ENCODE measurements at places on chromosomes 12 and 14.

- no peak for DNase-seq
Measured at GRCh38 chr12:68868043-68868790, 60.2 kb downstream of the MDM2 start.

DNA sequence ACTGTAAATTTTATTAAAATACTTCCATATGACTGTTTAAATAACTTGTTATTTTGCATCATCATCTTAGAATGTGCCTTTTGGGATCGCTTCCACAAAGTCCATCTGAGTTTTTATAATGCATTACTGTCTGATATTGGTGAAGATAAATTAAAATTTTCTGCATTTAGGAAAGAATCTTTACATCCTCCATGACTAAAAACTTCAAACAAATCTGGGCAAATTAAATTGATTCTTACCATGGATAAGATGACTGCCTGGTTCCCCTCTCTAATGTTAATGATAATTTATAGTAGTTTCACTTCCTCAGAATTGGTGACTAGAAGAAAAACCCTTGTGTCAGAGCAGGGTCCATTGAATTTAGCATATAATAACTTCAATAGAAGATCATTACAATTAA lies 94.7 kb upstream of the SLC38A4 start:
- peak; percentile 11 for DNase-seq

GRCh38 chr12:24821691-24822090 lies 127.2 kb downstream of the BCAT1 start:
- DNase-seq: no peak

- DNase-seq: peak; percentile 49
Measured at GRCh38 chr12:57844709-57845477, 1.6 kb downstream of the CTDSP2 start.

DNA sequence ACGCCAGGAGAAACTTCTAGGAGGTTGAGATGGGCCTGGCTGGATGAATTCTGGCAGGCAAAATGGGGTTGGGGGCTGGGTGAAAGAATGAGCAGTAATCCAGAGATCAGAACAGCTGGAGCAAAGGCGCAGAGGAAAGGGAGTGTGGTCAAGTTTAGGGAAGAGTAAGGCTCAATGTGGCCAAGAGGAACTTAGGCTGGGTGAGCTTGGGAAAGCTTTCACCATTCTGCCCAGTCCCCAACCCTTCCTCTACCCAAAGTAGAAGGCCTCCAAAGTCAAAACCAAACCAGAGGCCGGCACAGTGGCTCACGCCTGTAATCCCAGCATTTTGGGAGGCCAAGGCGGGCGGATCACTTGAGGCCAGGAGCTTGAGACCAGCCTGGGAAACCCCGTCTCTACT lies 10.2 kb upstream of the RABGGTA start:
- no peak for DNase-seq

Measured in GM12891 (cell line).